ENCODE measurements at places on chromosomes 16 and 17.

- no peak for DNase-seq
Observed at GRCh38 chr17:19000531-19001325, 3.8 kb downstream of the FAM83G start.

DNA sequence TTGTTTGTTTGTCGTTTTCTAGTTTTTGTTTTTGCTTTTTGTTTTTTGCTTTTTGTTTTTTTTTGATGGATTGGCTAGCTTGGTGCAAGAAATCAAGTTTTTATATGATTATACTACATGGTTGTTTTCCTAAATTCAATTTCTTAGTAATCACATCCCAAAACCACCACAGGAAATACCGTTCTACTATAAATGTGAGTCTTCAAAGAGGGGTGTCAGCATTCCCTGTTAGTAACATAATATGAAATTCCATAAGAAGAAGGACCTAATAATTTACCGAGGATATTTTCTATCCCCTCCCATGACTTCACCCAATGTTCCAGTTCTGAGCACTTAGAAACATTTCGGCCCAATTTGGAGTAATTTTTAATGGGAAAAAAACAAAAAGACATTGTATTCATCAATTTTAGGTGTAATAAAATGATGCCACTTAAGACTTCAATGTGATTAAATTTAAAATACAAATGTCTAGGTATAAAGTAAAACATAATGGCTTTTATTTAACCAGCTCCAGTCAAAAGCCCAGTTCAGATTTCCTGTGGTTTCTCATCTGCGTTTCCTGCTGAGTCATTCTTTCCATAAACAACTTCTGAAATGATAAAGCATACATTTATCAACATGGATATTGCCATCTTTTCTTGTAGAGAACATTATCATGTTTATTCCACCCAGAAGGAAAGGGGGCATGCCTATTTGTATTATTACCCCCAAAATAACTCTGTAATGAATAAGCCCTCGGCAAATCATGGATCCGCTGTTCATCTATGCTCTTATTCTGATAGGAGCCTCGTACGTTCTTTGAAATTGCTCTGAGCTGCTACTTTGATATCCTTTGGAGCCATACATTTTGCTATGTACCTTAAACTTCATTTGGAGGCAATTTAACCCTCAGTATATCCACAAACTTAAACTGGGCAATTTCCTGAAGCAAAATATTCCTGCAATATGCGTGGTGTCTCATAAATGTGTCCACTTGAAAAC, 28.1 kb downstream of the HSBP1 start:
- DNase-seq: no peak

DNA sequence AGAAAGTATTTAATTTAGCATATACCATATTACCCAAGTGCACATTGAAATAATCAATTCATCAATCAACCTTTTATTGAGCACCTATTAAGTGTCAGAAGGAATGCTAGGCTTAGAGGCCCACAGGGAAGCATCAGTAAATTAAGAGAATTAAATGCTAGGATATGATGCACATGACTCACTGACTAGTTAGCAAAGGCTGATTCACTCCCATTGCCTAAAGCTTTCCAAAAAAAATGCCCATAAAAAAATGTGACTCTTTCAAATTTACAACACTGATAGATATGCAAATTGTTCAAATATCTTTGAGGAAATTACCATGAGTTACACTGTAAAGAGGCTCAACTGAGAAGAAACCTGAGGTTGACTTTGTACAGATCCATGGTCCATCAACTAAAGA, 883.3 kb downstream of the CDH11 start:
- DNase-seq: no peak

- no peak for DNase-seq
Observed at GRCh38 chr17:4444782-4445473, 11.2 kb downstream of the SPNS3 start.

- DNase-seq: no peak
Observed at GRCh38 chr16:74448990-74449389, 27.7 kb upstream of the CLEC18B start.

GRCh38 chr16:22979038-22979437, 165.1 kb downstream of the HS3ST2 start:
- DNase-seq: no peak

GRCh38 chr17:63358111-63358839, 87.8 kb downstream of the CYB561 start:
- no peak for DNase-seq

DNA sequence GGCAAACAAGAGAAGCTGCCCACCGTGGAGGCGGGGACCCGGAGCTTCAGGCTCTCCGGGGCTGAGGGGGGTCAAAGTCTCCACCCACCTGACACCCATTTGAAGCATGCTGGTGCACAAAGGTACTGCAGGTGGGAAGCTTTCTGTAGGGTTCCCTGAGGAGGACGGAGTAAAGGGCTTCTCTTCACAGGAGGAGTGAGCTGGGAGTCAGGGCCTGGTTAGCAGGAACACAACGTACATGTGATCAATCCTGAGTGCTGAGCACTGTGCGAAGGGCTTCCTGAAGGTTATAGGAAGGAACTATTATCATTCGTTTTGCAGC, 252.9 kb upstream of the RPL38 start:
- no peak for DNase-seq

DNA sequence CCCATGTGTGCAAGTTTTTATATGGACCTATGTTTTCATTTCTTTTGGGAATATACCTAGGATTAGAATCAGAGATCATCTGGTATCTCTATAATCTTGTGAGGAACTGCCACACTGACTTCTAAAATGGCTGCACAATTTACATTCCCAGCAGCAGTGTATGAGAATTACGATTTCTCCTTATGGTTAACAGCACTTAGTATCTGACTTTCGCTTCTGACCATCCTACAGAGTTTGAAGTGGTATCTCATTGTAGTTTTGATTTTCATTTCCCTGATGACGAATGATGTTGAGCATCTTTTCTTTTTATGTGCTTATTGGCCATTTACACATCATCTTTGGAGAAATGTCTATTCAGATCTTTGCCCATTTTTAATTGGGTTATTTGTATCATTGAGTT, 10.0 kb downstream of the C16orf96 start:
- no peak for DNase-seq

DNA sequence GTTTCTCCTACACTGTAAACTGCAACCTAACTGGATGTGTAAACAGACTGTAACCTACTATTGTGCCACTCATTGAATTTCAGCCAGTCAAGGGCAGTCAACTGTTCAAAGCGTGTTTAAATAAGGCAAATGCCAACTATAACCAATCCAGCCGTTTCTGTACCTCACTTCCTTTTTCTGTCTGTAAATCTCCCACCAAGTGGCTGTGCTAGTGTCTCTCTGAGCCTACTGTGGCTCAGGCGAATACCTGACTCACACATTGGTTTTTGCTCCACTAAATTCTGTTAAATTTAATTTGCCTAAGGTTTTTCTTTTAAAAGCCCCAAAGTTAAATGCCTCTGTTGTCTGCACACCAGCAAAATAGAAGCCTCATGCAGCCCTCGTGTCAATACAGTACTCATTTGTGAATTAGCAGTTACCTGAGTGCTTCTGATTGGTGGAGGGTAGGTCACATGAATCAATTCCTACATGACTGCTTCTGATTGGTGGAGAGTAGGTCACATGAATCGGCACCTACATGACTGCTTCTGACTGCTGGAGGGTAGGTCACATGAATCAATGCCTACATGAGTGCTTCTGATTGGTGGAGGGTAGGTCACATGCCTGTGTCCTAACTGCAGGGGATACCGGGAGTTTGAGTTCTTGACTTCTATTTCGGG, 31.1 kb upstream of the CCR7 start:
- no peak for DNase-seq

DNA sequence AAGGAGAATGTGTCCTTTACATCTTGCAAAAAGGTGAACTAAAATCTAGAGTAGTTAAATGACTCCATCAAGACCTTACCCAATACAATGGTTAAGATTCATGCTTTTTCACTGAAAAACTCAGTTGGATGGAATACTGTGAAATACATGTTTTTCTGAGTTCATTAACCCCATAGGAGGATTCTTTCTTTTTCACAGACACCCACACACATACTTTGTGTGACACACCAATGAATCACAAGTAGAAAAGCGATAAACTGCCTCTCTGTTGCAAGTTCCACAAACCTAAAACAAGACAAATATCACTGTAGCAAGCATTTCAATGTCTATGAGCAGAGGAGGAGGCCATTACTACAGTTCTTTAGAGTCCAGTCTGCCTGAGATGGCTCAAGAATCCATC, 258.8 kb upstream of the CDH5 start:
- no peak for DNase-seq

- DNase-seq: no peak
Observed at GRCh38 chr17:80646328-80646727, 101.7 kb downstream of the RPTOR start.

DNA sequence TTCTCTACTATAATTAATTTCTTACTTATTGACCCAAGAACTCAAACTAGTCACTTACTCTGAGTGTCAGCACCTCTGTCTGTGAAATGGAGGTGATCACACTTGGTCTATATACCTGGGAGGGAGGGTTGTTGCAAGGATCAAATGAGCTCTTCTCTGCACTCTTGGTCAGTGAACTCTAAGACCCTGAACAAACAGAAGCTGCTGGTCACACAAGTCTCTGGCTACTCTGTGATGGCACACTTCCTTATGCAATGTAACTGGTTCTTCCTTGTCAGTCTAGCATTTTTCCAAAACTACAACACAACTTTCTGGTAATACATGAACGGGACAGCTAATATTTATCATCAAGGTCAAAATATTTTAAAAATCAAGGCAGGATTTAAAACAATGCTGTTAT, 40.7 kb downstream of the GNA13 start:
- DNase-seq: no peak

DNA sequence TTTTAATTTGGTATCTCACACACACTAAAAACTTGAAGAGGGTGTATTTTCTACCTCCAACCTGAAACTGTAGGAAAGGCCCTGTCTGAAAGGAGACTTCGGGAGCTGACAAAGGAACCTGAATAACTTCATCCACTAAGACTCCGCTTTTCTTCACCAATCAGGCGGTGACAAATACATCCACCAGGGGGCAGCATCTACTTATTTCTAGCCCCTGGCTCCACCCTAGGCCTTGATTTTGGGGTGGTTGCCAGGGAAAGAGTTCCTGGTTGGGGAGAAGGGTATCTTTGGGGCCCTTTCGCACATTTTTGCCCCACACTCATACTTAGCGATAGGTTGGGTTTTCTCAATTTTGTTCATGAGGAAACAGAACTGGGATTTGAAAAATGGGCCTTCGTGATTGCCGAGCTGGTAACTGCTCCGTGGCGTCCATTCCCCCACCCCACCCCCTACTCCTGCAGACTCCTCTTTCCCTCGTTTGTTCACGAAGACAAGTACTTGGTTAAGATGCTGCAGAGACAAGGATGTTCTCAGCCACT, 4.8 kb upstream of the ARL4D start:
- no peak for DNase-seq

DNA sequence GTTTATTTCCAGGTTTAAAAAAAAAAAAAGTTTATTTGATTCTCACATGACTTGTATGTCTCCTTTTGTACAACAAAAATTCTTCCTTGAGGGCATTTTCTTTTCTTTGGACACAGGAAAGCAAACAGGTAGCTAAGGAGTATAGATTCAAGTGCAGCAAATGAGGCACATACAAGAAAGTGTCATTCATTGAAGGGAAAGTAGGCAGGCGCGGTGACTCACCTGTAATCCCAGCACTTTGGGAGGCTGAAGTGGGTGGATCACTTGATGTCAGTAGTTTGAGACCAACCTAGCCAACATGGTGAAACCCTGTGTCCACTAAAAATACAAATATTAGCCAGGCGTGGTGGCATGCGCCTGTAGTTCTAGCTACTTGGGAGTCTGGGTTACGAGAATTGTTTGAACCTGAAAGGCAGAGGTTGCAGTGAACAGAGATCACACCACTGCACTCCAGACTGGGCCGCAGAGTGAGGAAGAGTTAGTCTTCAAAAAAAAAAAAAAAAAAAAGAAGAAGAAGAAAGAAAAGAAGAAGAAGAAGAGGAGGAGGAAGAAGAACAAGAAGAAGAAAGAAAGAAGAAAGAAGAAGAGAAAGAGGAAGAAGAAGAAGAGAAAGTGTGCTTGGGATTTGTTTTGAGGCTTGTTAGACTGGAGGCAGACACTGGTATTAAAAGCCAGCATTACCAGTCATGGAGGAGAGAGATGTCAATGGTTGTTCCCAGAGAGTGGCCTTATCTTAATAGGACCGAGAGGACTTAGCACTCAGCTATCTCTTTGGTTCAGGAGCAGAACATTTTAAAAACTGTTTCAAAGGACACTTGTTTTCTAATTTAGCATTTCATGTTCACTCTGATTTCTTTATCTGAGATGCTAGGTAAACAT, 19.7 kb downstream of the GINS3 start:
- no peak for DNase-seq

DNA sequence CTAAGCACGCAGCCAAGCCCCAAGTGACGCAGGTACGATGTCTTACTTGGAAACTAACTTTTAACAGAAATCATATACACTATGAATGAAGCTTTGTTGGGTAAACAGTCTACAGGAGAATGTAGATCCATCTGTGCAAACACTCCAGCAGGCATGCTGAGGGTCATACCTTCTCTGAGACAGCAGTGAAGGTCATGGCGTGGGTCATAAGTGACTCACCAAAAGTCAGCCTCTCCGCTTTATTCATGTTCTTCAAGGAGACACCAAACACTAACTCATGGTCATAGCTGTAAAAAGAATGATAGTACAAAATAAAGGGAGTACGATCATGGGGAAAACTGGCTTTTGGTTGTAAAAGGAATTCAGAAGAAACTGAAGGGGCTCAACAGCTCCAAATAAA, 20.6 kb downstream of the BLMH start:
- DNase-seq: no peak

DNA sequence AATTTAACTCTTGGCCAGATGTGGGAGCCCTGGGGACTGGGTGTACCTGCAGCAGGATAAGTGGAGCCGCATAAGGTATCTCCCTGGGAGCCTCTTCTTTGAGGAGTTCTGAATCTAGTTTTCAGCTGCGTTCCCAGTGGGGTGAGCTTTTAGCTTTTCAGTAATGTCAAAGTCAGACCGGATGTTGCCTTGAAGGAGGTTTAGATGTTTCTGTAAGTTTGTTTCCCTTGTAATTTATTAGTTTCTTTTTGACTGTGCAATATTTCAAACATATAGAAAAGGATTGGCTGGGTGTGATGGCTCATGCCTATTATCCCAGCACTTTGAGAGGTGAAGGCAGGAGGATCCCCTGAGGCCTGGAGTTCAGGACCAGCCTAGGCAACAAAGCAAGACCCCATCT, 98.6 kb upstream of the EEF2KMT start:
- no peak for DNase-seq

- no peak for DNase-seq
Observed at GRCh38 chr16:48547530-48547929, 62.5 kb downstream of the N4BP1 start.
